ENCODE measurements at places on chromosomes 12 and 14.

DNA sequence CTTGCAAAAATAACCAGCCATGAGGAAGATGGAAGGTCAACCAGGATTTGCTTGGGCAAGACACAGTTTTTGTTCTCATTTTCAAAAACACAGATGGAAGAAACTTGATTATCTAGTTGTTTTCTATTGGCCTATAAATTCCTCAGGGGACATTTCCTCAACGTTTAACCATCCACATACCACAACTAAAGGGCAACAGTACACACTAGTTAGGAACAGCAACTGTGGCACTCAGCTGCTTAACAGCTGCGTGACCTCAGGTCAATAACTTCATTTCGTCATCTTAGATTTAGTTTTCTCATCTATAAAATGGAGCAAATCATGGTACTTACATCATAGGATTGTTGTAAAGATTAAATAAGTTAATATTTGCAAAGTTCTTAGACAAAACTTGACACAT, 18.7 kb downstream of the SSTR1 start:
- DNase-seq: no peak

DNA sequence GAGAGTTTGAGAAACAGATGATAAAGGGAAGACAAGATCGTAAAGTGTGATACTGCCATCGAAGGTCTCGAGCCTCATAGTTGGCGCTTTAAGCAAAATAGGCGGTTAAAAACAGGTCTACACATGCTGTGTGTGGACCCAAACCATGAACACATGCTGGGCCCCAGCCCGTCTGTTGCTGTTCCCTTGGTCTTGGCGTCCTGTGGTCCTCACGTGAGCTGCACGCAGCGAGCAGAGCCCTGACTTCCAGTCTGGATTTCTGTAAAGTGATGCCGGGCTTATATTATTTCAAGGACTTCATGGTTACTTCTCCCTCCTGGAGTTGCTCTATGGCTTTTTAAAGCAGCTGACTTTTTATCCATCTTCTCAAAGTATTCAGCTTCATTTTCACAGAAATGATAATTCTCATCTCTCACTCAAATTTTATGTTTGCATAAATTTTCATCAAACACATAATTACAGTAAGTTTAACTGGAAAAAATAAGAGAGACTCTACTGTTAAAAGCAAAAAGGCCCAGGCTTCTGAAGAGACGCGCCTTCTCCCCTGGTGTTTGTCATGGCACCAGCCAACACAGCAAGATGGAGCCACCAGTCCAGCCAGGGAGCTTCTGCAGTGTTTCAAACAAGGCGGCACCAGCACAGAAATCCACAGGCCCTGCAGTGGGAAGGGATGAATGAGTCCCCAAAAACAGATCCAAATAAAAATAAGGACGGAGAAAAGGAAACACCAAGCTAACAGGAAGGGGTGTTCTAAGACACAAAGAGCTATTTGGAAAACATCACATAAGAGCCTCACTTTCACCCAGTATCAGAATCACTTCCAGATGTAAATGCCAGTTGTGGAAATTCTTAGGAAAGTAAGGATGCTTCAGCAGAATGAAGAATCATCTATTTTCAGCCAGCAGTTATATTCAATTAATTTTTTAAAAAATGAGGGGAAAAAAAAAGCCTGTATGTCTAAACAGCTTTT, 24.9 kb downstream of the SFSWAP start:
- no peak for DNase-seq

GRCh38 chr14:37992499-37992898, 215.2 kb upstream of the SSTR1 start:
- DNase-seq: no peak

GRCh38 chr14:77707355-77707723, 484 bp downstream of the ALKBH1 start:
- DNase-seq: no peak

DNA sequence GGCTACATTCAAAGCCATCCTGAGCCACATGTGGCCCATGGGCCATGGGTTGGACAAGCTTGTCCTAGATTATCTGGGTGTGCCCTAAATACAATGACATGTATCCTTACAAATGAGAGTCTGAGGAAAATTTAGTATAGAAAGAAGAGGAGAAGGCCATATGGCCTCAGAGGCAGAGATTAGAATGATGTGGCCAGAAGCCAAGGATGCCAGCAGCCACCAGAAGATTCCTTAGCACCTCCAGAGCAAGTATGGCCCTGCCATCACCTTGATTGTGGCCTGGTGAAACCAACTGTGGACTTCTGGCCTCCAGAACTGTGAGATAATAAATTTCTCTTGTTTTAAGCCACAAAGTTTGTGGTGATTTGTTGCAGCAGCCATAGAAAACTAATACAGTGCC, 436.9 kb downstream of the RGS6 start:
- DNase-seq: no peak

Data from RCC 7860 (cell line).